Occipital lobe (tissue), 3 donors: ENCODE measurements at places on chromosomes 11 and 22. TPM values are rescaled to one million over a fixed set of nuclear protein-coding genes. Genes with fewer than 3 reads are reported as not detected.
A peak's percentile ranks its signal among the peaks of the same experiment; 100 is the strongest.

- DNase-seq, result no peak
Observed at GRCh38 chr22:30204742-30205111, 41.8 kb downstream of the LIF start.

GRCh38 chr11:113363406-113363805 is 24.2 kb upstream of the ANKK1 start:
- DNase-seq, result no peak

DNA sequence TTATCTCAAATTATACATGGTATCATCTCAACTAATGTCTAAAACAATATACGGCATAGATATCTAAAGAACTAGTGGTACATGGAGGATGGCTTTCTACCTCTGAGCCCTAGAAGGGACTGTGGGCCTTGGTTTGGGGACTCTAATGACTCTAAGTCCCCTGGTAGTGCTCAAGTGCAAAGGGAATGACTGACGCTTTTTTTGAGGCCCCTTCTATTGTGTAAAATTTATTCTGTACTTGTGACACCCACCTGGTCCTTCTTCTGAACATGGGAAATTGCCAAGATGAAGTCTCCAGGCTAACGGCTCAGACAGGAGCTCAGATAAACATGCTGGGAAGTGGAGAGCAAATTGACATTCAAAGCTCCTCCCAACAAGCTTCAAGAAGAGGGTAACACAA is 53.4 kb upstream of the IGLL5 start:
- no peak for DNase-seq

NXPE1 gene
- total RNA-seq, result not detected

DNA sequence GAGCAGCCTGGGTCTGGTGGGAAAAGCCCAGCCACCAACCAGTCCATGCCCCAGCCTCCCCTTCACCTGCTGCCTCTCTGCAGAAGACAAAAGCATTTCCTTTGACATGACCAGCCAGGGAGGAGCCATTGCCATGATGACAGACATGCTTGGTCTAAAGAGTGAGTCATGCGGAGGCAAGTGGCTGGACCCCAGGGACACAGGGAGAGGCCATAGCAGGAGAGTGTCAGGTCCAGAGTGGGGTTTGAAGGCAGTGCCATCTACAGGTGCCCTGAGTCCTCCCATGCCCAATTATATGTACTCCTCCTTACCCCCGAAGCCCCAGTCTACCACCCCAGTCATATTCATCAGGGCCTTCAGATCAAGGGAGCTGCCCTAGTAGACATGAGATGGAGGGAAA is 67.4 kb downstream of the SCN3B start:
- no peak for DNase-seq

GRCh38 chr22:30000566-30000965 is 79.7 kb upstream of the HORMAD2 start:
- peak; percentile 39 for DNase-seq

TTLL1 gene
- 46.9 TPM for total RNA-seq

GRCh38 chr22:46934746-46935491 is 172.5 kb downstream of the TBC1D22A start:
- DNase-seq, result no peak

OR10D3 gene
- total RNA-seq, result not detected

GSTT2B gene
- 4.1 TPM for total RNA-seq

- no peak for DNase-seq
Observed at GRCh38 chr11:18836417-18836816, 44.8 kb upstream of the PTPN5 start.

DNA sequence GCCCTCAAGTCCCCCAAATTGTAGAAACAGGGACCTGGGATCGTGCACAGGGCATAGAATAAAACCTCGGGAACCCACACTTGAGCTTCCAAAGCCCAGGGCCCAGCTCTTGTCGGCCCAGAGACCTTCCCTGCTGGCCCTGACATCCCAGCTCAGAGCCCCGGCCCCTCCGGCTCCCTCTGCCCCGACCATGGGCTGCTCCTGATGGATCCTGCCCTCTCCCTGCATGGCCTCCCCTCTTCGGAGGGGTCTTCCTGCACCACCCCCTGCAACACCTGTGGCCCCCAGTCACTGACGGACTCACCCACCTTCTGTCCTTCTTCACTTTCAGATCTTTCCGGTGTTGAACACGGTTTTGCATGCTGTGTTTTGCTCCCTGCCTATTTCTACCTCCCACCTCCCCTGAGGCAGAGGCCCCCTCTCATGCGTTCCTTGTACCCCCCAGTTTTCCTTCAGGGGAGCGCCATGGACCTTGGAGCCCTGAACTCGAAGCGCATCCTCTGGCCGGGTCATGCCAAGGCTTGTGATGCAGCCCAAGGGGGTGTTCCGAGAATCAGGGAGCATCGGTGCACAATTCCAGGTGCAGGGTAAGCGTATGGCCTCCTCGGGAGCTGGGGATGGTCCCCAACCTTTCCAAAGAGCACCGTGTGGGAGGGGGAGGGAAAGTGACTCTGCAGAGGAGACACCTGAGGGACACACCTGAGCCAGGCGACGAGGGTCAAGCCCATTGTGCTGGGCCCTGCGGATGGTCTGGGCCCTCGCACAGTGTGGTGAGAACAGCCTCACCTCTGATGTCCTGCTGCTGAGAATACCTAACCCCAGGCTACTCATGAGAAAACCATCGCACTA is 666.4 kb downstream of the BRD1 start:
- no peak for DNase-seq

GRCh38 chr11:36361472-36361871 is 65.4 kb downstream of the PRR5L start:
- no peak for DNase-seq

TMEM191C gene
- total RNA-seq, result 4.4 TPM

- no peak for DNase-seq
Observed at GRCh38 chr11:65524014-65524740, 706 bp upstream of the SCYL1 start.

CNGA4 gene
- total RNA-seq, result 0.31 TPM

GRCh38 chr22:36767035-36767775 is 8.7 kb downstream of the IFT27 start:
- DNase-seq, result no peak

DNA sequence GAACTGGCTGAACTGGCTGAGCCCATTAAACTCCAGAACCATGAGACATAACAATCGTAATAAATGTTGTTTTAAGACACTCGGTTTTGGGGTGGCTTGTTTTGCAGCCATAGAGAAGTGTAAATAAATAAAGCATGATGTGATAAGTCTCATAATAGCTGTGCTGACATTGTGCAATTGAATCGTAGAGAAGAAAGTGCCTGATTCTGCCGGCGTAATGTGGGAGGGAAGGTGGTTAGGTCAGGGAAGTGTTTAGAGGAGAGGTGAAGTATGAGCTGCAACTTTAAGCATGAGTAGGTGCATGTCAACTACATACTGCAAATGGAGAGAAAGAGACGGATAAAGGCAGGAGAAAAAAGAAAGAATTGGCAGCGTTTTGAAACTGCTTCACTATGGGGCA is 217.1 kb downstream of the BLID start:
- DNase-seq, result no peak

MFRP gene
- not detected for total RNA-seq

DNA sequence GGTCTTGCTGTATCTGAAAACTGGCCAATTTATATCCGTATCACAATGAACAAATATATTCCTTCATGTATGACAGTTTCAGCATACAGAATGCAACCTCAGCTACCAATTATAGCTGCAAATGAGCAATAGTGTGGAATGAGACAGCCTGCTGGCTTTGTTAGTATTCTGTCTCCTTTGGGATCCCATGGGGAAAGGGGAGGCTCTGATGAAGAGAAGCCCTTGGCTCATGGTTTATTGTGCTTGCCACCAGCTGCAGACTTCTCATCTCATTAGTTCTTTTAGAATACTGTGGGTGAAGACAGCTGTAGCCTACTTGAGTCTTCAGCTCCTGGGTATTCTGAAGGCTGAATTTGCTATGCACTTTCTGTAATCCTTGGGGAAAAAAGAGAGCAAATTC is 42.4 kb downstream of the PITPNB start:
- no peak for DNase-seq

DNA sequence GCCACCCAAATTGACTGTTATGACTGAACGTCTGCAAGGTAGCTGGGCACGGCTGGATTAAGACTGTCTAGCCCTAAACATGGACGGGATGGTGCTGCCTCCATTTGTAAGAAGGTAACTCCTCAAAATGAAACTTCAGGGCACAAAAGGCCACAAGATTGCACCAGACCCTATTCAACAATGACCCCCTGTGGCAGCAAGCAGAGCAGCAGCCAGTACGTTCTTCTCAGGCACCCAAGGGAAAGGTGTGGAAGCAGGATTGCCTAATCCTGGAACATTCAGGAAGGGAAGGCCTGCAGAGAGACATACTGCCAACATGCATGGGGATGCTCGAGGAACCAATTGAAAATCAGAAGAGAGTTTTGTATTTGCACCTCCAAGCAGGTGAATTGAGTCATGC is 4.5 kb upstream of the TBX10 start:
- no peak for DNase-seq

SREBF2 gene
- 65.5 TPM for total RNA-seq

- no peak for DNase-seq
Observed at GRCh38 chr11:45930031-45930794, 7.8 kb downstream of the LARGE2 start.
